ENCODE measurements at places on chromosomes 2 and 18.
A peak's percentile ranks its signal among the peaks of the same experiment; 100 is the strongest.

- no peak for DNase-seq
Measured at GRCh38 chr2:188609321-188610049, 317.8 kb downstream of the GULP1 start.

- DNase-seq: peak; percentile 91
Measured at GRCh38 chr2:24342110-24342910, 18.0 kb downstream of the ITSN2 start.

DNA sequence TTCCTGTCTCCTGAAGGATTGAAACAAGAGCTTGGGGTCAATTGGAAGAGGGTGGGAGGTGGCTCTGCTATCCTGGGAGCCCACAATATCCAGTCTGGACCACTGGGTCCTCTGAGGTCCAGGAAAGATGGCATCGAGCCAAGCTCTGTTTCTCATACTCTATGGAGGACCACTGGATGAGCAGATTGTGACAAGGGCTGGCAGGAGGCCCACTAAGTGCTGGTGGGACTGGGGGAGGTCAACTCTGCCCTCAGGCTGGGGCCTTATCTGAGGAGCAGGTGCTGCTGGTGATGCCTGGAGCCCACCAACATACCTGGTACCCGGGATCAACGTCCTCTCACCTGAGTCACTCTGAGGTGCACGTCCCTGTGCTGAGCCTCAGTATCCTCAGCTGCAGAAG is 142.4 kb downstream of the NDUFA10 start:
- DNase-seq: no peak

GRCh38 chr18:59570101-59570775 is 127.0 kb downstream of the CCBE1 start:
- DNase-seq: no peak

- DNase-seq: no peak
Measured at GRCh38 chr2:62808554-62808953, 103.0 kb downstream of the EHBP1 start.

DNA sequence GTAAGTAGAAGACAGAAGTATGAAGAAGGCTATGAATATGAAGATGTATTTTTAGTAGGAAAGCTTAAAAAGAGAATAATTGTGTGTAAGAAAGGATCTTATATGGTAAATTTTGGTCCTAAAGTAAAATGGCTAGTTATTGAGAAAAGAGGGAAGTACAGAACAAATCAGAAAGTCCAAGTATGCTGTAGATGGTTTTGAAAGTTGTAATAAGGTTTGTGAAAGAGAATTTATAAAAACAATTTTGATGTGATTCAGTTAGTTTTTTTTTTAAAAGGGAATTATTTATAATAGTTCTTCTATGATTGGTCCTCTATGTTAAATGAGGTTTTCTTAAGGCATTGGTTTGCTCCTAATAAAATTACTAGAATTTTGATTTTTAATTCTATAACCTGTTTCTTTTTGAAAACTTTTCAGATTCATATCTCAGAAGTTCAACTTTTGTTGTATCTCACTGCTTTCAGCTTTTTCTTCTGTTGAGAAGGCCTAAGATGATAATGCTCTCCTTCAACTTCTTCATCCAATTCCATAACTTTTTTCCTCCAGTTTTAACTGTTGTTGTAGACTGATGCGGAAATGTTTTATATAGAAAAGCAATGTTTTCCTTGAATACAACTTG is 322.7 kb downstream of the NOL4 start:
- DNase-seq: no peak

DNA sequence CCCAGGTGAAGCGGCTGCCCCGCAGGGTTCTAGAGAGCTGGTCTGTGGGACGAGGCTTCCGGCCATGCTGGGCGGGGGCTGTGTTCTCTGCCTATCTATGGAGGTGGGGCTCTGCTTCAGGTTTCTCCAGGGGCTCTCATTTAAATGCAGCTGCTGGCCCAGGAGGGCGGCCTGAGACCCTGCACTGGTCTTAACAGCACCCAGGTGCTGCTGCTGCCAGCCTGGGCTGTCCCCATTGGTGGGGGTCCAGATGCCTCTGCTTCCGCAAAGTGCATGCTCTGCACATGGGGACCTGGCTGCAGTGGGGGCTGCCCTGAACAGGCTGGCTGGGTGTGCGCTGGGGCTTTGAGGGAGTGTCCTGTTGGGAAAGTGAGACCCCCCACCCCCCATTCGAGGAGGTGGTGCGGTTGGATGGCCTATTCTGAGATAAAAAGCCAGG is 29.7 kb upstream of the ALLC start:
- no peak for DNase-seq
